Heart left ventricle (tissue), 16 donors: ENCODE measurements at places on chromosomes 11 and 22.

GRCh38 chr11:94885581-94885980, 87.8 kb downstream of the CWC15 start:
- DNase-seq = no peak

DNA sequence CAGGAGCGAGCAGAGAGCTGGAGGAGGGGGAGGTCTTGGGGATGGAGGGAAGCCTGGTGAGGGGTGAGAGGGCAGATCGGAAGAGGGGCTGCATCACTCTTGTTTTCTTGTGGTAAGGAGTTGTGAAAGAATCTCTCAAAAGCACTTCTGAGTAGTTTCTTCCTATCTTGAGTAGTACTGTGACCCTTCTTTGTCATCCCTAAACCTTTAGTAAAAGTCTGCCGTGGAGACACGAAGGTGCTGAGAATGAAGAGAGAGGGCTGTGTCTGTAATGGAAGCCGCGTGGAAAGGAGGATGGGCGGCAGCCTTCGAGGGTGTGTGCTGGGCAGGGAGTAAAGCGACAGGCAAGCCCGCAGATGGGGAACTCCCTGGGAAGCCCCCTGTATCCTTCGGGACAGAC, 237.8 kb downstream of the TBC1D22A start:
- DNase-seq = no peak

DNA sequence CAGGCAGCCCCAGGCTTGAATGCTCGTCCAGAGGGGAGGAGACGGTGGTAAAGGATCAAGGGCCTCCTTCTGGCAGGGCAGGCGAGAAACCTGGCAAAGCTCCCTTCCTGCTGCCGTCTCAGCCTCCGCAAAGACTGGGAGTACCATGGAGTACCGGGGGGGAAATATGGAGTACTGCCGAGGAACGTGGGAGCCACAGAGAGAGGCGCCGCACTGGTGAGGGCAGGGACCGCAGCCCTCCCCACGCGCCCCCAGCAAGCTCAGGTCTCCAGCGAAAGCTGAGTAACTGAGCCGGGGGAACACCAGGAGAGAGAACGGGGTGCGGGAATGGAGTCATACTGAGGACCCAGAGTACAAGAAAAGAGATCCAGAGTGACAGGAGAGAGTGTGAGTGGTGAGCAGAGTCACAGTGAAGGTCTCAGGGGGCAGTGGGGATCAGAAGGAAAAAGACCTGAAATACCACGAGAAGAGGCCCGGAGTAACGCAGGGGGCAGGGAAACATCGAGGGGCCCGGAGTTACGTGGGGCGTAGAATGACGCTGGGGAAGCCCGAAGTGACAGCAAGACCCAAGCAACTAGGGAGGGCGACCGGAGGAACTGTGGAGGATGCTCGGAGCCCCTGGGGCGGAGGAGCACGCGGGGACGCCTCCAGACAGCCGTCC, 740 bp downstream of the EML3 start:
- DNase-seq = peak; percentile 75

DNA sequence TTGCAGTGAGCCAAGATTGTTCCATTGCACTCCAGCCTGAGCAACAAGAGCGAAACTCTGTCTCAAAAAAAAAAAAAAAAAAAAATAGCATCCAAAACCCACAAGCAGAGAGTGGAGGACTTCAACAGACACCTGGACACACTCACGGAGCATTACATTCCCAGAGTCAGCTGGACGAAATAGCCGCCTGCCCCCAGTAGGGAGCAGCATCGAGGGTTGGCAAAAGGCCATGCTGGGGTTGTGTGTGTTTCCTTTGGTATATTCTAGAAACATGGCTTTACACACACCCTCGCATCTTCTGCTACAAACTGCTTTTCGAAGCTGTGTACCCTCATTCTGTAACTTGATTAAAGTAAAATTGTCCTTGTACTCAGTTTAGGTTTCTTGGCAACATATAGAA, 5.3 kb downstream of the ADA2 start:
- DNase-seq = peak; percentile 72
